T-helper 9 cell (primary cell): ENCODE measurements at places on chromosomes 4 and X.

- no peak for DNase-seq
Observed at GRCh38 chr4:147975325-147975724, 243.4 kb downstream of the ARHGAP10 start.

DNA sequence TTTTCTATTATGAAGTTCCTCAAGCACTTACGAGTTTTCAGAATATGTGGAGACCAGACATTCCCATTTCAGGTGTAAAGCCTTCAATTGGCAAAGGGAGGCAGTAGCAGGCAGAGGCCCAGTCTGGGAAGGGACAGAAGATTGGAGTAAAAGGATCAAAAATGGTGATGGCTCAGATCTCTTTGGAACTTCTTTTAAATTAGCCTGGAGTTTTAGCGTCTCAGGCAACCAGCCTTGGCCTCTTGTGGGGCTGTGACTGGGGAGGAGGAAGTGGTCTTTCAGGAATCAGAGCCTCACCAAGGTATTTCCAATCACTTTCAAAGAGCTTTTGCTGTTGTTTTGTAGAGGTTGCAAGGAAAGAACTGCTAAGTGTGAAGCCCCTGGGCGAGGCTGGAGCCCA is 239.1 kb downstream of the FRAS1 start:
- DNase-seq, result no peak

DNA sequence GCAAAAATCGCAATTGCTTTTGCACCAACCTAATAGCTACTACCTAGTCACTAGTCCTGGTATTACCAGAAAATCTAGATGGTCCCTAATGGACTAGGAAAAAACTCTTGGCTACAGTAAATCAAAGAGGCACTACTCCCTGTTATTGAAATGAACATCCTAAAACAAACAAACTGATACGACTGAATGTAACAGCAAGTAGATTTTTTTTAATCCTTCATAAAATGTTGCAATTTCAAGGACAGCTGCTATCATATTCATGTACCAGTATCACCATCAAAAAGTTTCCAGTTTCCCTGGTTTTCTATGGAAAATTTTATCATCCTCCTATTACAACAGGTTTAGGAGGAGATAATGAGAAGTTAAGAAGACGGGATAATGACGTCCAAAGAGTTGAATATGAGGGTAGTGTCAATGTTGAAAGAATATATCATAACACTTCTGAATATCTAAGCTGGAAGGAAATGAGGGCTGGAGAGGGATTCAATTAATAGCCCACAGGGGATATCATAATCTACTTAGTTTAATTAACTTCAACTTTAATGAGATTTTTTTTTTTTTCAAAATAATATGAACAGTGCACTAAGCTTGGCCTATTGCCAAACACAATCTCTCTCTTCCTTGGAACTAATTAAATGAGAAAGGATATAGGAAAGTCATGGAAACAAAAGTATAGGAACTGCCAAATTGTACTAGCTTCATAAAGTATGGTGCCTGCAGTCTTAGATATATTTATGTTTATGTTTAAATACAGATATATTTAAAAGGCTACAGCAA is 94.8 kb upstream of the SMIM10 start:
- no peak for DNase-seq

- no peak for DNase-seq
Observed at GRCh38 chrX:312621-313331, 5.8 kb downstream of the GTPBP6 start.

GRCh38 chr4:130154901-130155300 is 1058.9 kb downstream of the C4orf33 start:
- DNase-seq, result no peak

DNA sequence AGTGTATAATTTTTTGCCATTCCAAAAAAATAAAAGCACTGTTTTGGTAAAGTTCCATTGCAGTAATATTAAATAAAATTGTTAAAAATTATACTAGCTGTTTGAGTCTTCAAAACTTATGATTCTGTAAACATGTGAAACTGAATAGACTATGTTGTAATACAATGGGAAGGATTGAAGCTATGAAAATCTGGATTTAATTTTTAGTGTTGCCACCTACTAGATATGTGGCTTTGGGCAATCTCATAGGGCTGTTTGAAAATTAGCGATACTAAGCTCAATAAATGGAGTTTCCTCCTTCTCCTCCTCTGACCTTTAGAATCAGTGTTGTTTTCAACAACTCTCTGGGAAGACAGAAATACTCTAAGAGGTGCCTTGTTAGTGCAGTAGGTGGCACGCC is 4.5 kb downstream of the PGRMC2 start:
- DNase-seq, result no peak

- no peak for DNase-seq
Observed at GRCh38 chr4:3262208-3263052, 13.5 kb downstream of the MSANTD1 start.

GRCh38 chr4:137390707-137391106 is 141.6 kb downstream of the PCDH18 start:
- no peak for DNase-seq

GRCh38 chr4:147955827-147956558 is 224.1 kb downstream of the ARHGAP10 start:
- DNase-seq, result no peak

- no peak for DNase-seq
Observed at GRCh38 chr4:110046588-110047049, 133.9 kb downstream of the EGF start.

DNA sequence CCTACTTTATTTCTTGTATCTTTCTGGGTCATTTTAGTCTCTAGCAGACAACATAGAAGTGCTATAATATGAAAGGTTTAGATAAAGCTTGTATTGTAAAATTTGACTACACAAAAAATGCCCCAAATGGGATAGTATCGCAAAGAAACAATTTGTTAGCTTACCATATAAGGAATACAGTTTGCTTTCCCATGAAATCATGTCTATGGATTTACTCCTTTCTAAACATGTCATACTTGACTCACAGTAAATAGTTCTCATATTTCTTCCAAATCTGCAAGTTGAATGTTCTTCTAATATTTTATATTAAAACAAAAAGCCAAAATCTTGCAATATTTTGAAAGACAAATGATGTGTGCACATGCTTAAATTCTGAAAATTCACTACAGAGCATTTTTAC is 103.9 kb downstream of the PPA2 start:
- DNase-seq, result no peak
